ENCODE measurements at places on chromosomes 6 and 20.
A peak's percentile ranks its signal among the peaks of the same experiment; 100 is the strongest.

GRCh38 chr6:20056350-20056992 lies 155.8 kb downstream of the MBOAT1 start:
- peak; percentile 38 for DNase-seq

DNA sequence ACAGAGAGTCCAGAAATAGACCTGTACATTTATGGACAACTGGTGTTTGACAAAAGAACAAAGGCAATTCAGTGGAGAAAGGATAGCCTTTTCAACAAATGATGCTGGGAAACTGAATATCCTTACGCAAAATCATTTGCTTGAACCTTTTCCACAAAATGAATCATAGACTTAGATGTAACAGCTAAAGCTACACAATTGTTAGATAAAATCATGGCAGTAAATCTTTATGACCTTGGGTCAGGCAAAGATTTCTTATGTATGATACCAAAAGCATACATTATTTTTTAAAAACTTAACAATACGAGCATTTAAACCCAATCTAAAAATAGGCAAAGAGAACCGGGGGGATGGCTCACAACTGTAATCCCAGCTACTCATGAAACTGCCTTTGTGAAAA lies 73.5 kb upstream of the DST start:
- DNase-seq: no peak

DNA sequence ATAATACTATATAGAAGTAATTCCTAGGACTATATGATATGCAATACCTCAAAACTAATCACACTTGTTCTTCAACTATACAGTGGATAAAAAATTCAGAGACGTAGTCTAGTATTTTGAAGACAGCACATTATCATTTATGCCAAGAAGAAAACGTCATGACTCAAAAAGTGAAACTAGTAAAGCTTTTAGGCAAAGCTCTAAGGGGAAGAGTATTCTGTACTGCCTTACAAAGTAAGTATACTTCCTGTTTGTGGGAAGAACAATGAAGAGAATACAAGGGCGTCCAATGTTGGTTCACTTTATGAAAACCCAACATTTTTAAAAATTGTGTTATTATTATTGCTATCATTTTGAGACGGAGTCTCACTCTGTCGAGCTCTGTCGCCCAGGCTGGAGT lies 27.9 kb downstream of the LOC128125822 start:
- no peak for DNase-seq

GRCh38 chr6:45454008-45454911 lies 76.5 kb upstream of the SUPT3H start:
- peak; percentile 70 for DNase-seq

GRCh38 chr6:110053395-110054240 lies 75.5 kb downstream of the GPR6 start:
- peak; percentile 51 for DNase-seq

DNA sequence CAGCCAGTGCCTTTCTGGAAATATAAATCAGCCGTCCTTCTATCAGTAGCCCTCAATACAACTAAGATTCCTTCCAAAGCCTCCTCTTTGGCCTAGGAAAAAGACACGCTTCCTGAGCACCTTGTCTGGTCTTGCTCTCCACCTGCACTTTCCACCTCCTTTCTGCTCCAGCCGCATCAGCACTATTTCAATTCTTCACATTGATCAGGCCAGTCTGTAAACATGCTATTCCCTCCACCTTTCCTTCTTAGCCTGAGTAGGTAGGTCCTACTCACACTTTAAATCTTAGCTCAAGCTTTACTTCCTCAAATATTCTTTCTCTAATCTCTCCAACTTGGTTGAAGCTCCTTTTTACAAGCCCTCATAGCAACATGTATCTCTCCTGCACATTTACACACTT lies 11.4 kb downstream of the RANBP9 start:
- no peak for DNase-seq

GRCh38 chr6:26012061-26012460 lies 49.5 kb downstream of the TRIM38 start:
- no peak for DNase-seq

DNA sequence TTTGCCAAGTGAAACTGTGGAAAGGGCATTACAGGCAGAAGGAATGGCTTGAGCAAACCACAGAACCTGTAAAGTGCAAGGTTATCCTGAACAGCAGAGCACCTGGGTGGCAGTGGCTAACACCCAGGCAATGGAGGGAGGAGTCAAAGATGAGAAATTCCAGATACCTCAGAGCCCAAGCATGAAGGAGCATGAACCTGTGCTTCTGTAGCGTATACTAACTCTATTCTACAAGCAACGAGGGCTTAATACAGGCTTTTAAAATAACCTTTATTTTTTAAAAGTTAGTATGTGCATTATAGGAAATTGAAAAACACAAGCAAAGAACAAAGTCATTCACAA lies 77.0 kb downstream of the CNBD2 start:
- DNase-seq: no peak

- DNase-seq: peak; percentile 76
Observed at GRCh38 chr6:111566873-111567517, 38.7 kb downstream of the TRAF3IP2 start.

DNA sequence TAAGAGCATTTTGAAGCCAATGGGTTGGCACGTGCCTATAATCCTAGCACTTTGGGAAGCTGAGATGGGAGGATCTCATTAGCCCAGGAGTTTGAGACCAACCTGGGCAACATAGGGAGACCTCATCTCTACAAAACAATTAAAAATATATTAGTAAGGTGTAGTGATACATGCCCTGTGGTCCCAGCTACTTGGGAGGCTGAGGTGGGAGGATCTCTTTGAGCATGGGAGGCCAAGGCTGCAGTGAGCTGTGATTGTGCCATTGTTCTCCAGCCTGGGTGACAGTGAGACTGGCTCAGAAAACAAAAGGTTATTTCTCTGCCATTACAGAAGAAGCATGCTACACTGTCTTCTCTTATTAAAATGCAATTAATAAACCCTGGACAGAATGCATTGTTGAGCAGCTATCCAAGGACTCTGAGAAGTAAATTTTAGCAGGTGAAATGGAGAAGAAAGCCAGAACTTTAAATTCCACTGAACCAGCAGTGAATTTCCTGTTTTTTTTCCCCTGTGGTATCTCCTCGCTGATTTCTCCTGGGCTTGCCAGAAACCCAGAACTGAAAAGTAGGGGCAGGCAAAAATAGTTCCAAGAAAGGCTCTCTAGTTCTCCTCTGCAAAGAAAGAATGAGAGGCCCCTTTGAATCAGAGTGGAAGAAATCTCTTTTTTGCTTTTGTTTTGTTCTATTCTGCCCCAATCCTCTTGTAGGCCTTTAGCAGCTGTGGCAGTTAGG lies 8.4 kb downstream of the AMD1 start:
- DNase-seq: no peak

GRCh38 chr6:73528897-73529296 lies 8.1 kb upstream of the EEF1A1 start:
- no peak for DNase-seq

DNA sequence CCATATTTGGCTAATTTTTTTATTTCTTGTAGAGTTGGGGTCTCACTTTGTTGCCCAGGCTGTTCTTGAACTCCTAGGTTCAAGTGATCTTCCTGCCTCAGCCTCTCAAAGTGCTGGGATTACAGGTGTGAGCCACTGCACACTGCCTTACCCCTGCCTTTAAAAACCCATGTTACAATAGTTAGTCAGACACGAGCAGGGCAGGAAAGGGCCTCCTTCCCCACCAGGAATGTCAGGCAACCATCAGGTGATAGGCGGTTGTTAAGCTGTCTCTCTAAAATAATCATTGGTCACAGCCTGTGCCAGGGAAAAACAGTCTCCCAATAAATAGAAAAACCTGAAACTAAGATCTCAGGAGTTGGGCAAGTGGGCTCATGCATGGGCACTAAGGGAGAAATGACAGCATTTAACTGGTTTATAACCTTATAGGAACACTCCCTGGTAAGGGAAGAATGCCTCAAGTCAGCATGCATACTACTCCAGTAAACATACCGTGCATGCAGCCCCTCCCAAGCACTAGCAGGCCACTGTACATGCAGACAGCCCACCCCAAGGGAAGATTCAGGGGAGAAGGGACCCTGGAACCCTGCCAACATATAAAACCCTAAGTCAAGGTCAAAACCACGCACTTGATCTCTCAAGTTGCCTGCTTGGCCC lies 8.4 kb downstream of the OR2H2 start:
- no peak for DNase-seq

DNA sequence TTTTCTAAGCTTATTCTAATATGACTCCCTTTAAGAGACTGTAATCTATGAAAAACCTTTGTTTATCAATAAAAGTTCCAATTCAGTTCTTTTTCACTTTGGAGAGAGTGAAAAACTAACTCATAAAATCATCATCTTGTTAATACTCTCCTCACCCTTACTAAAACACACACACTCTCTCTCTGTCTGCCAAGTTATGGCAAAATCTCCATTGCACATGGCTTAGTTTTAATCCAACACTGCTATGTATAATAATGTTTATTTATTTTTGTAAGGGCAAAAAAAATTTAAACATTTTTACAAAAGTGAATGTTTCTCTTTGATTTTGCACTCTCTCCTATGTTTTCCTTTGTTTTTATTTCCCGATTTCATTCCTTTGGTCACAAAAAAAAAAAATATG lies 253.2 kb downstream of the BMP7 start:
- DNase-seq: no peak

- DNase-seq: no peak
Observed at GRCh38 chr20:38091441-38092216, 58.1 kb downstream of the RPRD1B start.

- no peak for DNase-seq
Observed at GRCh38 chr20:25503936-25504335, 81.4 kb downstream of the NINL start.

- no peak for DNase-seq
Observed at GRCh38 chr6:151338651-151339200, 52.6 kb downstream of the ZBTB2 start.

DNA sequence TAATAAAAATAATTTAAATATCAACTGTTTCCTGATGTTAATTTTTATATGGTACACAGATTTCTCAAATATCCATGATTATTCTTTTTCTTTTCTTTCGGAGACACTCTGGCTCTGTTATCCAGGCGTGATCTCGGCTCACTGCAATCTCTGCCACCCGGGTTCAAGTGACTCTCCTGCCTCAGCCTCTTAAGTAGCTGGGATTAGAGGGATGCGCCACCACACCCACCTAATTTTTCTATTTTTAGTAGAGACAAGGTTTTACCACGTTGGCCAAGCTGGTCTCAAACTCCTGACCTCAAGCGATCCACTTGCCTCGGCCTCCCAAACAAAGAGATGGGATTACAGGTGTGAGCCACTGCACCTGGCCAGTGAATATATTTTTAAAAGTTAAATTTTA lies 20.5 kb downstream of the ROMO1 start:
- DNase-seq: no peak

GRCh38 chr6:37822851-37823682 lies 3.5 kb downstream of the ZFAND3 start:
- DNase-seq: peak; percentile 13

DNA sequence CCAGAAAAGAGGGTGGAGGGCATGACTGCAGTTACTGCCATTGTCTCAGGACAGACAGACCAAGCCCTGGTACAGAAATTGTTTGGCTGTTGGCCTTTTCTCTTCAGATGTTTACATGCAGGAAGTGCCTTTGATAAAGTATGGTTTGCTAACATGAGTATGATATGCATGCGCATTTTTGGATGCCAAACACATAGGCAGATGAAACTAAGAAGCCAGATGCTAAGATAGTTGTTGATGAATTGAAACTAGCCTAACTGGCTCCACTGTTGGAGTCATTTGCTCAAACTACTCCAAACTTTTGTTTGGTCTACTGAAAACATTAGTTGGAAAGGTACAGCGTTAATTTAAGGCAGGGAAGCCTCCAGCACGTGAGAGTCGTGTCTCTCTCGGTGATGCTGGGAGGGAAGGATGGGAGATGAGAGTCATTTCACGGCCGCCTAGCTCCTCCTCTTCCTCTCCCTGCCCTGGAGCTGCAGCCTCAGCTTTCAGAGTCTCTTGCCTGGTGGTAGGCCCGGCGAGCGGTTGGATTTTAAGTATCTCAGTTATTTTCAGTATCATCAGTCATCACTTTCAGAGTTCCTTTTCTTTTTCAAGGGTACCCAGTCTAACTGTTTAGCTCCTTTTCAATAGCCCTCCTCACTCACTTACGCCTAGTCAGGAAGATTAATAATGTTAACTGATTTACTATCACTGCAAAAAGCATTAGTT lies 29.7 kb downstream of the RREB1 start:
- DNase-seq: peak; percentile 62

GRCh38 chr20:34531608-34532265 lies 15.5 kb downstream of the DYNLRB1 start:
- DNase-seq: no peak

GRCh38 chr6:23027281-23027680 lies 457.9 kb downstream of the HDGFL1 start:
- DNase-seq: no peak

DNA sequence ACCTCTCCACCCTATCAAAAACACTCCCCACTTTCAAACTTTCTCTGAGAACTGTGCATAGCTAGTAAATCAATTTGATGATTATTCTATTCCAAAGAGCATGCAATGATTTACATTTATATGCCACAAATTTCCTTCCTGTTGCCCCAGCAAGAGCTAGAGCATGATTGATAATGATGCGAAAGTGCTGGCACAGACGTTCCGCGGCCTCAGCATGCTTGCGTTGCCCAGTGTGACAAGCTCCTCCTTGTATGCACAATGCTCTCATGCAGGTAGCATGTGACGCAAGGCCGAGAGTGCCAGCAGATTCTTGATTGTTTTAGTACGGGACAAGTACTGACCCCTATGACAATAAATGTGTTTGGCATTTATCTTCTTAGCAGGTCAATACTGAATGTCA lies 696.3 kb upstream of the SLC35B3 start:
- DNase-seq: no peak

- DNase-seq: no peak
Observed at GRCh38 chr20:33025318-33025876, 6.1 kb upstream of the BPIFB6 start.

DNA sequence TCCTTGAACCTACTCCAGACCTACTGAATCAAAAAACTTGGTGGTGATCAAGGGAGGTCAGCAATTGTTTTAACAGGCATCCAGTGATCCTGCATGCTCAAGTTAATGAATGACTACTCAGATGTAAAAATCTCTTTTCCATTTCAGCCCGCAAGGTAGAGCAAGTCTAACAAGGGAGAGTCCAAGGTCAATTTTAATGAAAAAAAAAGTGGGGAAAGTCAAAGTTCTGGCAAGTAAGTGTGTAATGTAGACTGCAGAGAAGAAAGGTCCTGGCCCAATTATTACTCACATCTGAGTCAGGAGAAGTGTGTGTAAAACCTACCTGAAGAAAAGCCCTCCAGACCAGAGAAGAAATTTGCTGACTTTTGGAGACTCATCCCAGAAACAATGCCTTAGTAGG lies 193.5 kb downstream of the UBE3D start:
- no peak for DNase-seq

GRCh38 chr6:1930356-1930755 lies 315.0 kb downstream of the GMDS start:
- DNase-seq: no peak

- no peak for DNase-seq
Observed at GRCh38 chr6:122352981-122353664, 46.3 kb upstream of the HSF2 start.

- DNase-seq: no peak
Observed at GRCh38 chr6:148650941-148651505, 95.8 kb upstream of the UST start.

DNA sequence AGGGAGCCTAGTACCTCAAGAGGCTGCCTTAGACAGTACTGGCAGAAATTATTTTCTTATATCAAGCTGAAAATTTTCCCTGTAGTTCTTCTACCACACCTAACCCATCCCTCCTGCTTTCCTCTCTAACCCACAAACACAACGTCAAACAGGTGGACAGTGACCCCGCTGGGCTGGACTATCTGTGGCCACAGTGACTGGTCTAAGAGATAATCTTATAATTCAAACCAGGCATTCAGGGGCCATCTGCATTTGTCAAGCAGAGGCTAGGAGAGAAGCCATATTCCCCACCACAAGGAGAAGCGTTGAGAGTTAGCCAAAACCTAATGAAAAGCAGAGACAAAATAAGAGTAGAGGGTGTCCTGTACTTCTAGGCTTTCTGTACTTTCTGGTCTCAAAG lies 8.2 kb downstream of the HDDC2 start:
- DNase-seq: no peak

All from kidney capillary endothelial cell (primary cell).